Activated CD8-positive, alpha-beta memory T cell treated with anti-CD3 and anti-CD28 coated beads, Interleukin-2, amount 10 ng/mL, durations not matched to agents 7 days and 5 days (primary cell): ENCODE measurements at places on chromosomes 13 and 19. TPM values are rescaled to one million over a fixed set of nuclear protein-coding genes. Genes with fewer than 3 reads are reported as not detected.

The C1QTNF9B gene
- not detected for total RNA-seq

The KASH5 gene
- total RNA-seq: 0.64 TPM

The DNMT1 gene
- 433 TPM for total RNA-seq

The ZNF136 gene
- total RNA-seq: 12.9 TPM

The IGSF23 gene
- not detected for total RNA-seq

The LILRB5 gene
- not detected for total RNA-seq
